ENCODE measurements at places on chromosomes 4 and X.

DNA sequence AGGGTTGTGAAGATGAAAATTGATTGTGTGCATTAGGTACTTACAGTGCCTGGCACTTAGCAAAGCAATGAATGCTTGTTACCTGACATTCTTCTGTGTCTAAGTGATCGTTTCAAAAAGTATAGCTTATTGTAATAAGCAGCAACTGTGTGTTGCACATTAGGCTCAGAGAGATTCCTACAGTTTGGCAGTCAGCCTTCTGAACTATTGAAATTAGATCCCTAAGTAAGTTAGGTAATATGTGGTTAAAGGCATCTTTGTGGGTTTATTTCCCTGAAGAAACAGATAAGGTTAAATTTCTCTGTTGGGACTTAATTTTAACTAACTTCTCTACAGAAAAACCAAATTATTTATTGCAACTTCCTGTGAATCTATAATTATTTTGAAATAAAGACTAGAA is 93.4 kb downstream of the REPS2 start:
- DNase-seq, result no peak

DNA sequence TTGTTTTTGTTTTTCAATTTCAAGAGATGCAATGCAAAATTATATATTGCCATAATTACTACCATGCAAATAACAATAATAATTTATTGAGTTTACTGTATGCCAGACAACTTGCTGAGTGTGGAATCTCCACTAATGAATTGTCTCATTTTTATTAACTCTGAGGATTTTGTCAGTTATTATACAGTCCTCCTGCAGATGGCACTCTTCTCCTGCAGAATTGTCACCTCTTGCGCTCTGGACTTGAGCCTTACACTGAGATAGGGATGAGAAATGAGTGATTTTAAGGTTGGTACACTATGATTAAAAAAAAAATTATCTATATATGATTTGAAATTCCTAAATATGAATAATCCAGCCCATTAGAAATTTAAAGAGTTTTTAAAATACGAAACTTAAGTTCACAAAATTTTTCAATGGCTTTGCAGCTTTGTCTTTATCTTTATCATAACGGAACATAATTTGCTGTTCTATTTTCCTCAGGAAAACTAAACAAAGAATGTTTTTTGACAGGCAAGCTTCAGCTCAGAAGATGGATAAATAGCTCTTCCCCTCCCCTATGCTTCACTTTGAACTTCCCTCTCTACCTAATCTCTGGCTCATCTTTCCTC is 12.7 kb upstream of the PAQR3 start:
- no peak for DNase-seq

DNA sequence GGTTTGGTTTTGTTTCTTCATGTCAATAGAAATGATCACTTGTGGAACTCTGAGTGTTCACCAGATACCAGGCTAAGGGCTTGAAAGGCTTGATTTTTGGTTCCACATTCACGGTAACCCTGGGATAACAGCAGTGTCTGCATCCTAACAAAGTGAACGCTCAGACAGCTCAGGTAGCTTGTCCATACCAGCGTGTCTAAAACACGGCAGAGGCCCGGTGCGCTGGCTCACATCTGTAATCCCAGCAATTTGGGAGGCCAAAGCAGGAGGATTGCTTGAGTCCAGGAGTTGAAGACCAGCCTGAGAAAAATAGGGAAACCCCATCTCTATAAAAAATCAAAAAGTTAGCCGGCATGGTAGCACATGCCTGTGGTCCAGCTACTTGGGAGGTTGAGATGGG is 49.0 kb downstream of the HTRA3 start:
- no peak for DNase-seq

DNA sequence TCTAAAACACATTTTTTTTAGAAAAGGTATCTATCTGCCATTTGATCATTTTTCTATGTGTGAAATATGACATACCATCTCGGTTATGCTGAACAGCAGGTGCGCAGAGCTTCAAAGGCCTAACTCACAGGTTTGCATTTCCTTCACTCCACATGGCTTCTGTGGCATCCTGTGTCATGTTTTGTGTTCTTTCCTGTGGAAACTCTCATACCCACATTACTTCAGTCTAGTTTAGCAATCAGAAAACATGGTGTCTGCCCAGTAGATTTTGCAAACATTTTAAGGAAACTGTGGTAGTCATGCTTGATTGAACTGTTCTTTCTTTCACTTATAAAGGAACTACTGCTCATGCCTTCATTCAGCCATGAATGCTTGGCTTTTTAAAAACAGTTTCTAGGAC is 11.3 kb upstream of the ARAP2 start:
- peak; percentile 35 for DNase-seq

DNA sequence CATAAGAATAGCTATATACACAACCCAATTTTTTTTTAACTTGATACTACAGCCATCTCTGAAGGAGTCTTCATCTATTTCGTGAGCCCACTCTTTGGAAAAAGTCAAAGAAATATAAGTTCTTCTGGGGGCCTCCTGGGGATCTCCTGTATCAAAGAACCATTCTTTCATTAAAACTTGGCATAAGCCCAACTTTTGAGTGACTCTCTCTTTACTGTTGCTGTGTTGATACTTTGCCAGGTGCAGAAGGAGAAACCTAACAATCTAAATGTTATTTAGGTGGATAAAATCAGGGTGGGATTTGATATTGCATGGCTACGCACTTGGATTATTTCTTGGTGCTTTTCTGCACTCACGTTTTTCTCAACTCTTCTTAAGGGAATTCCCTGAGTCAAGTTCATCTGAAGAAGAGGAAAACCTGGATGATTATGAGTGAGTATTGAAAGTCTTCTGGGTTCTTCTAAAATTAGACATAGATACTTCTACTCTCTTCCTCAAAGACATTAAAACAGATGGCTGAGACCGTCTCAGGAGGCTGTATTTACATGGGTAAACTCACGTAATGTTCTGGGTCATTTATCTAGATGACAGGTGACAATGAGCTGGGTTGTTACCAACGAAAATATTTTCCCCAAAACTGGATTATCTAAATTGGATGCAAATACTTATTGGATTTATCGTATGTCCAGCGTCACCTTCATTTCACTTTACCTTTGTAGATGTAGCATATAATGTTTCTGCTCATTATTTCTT is 25.2 kb downstream of the BMX start:
- no peak for DNase-seq

DNA sequence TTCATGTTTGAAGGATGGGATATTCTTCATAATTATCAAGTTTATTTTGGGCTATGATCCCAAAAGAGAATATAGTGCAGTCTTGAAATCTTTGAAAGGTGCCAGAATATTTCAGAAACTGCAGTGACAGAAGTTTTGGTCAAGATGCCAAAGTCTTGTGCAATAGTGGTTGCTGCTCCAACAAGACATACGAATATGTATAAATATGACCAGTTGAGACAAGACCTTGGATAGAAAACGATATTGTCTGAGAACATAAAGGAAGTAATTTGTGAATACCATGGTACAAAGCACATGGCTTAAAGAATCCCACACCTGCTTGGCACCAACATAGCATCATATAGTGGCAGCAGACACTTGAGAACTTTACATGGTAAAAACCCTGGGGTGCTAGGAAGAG is 48.6 kb upstream of the AMELX start:
- no peak for DNase-seq

DNA sequence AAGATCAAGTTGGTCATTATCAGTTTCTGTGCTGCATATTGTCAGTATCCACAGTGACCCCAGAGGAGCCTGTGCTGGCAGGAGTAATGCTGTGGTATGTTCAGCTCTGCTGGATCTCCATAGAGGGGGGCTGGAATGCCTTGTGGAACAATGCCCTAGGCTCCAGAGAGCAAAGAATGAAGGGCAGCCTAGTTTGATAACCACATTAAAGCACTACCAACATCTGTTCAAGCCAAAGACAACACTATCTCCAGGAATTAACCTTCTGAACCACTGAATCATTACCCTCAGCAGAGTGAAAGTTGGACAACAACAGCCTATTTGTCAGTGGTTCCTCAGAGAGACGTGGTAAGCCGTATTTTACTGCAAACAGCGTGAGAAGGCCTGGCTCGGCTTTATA is 192.3 kb upstream of the CXorf66 start:
- no peak for DNase-seq

GRCh38 chr4:113303315-113303714 is 253.9 kb downstream of the ANK2 start:
- no peak for DNase-seq

GRCh38 chrX:130915302-130915701 is 12.3 kb upstream of the ENOX2 start:
- DNase-seq, result no peak

- DNase-seq, result no peak
Observed at GRCh38 chr4:2944586-2945526, 18.4 kb downstream of the NOP14 start.

GRCh38 chrX:100880368-100880767 is 6.2 kb upstream of the NOX1 start:
- DNase-seq, result no peak

GRCh38 chrX:116378961-116379360 is 57.4 kb upstream of the SLC6A14 start:
- DNase-seq, result no peak

DNA sequence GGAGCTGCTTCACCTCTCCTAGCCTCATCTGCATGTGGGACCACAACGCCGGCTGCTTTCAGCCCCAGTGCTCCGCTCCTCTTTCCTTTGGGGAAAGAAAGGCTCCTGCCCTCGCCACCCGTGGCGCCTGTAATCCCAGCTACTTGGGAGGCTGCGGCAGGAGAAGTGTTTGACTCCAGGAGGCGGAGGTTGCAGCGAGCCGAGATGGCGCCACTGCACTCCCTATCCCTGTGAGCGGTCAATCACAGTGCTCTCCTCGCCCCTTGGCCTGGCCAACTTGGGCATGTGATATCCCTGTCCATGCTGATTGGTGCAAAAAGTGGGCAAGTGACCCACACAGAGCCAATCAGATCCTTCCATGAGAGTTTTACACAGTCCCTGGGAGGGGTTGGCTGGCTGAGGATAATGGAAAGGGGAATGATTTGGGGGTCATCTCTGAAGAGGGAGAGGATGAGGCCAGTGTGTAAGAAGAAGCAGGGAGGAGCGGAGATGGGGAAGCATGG is 56.2 kb downstream of the WFS1 start:
- no peak for DNase-seq

DNA sequence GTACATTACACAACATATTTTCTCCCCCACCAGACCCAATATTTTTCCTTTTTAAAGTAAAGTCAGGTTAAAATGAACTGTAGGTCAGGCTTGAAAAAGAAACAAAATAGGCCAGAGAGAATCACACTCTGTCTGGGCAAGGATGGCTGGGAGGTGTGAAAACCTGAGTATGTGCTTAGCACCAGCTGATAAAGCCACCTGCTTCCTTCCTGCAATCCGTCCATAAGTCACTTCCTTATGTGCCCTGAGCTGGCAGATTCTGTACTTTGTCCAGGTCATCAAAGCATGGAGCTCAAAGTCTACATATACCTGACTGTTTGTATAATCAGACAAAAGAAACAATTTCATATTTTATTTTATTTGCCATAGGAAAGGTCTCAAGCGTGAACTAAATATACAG is 37.7 kb downstream of the ANTXR2 start:
- no peak for DNase-seq

DNA sequence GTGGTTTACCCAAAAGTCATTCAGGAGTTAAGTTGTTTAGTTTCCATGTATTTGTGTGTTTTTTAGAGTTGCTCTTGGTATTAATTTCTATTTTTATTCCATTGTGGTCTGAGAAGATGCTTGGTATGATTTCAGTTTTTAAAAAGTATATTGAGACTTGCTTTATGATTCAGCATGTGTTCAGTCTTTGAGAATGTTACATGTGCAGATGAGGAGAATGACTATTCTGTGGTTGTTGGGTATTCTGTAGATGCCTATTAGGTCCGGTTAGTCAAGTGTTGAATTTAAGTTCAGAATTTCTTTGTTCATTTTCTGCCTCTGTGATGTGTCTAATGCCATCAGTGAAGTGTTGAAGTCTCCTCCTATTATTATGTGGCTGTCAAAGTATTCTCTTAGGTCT is 249.4 kb downstream of the ARHGAP10 start:
- no peak for DNase-seq

- no peak for DNase-seq
Observed at GRCh38 chrX:20654596-20655106, 387.9 kb upstream of the RPS6KA3 start.

GRCh38 chr4:26524011-26524410 is 33.7 kb upstream of the CCKAR start:
- DNase-seq, result no peak

- no peak for DNase-seq
Observed at GRCh38 chr4:113537628-113538027, 223.9 kb downstream of the CAMK2D start.

- DNase-seq, result no peak
Observed at GRCh38 chrX:20481632-20482031, 214.9 kb upstream of the RPS6KA3 start.

DNA sequence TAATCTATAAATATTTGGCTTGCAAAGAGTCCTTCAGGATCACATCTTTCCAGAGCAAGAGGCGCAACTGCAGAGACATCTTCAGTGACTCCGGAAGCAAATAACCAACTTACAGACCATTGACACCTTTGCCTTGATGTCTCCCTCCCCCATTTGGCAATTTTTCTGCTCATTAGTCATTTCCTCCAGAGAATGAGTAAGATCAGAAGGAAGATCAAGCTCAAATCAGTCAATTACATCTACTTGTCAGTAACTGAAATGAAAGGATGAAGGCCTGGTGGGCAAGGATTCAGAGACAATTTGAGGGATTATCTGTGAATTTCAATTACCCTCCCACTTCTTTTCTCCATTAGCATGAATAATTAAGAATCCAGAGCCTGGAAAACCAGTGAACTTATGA is 665.6 kb upstream of the CPEB2 start:
- no peak for DNase-seq

DNA sequence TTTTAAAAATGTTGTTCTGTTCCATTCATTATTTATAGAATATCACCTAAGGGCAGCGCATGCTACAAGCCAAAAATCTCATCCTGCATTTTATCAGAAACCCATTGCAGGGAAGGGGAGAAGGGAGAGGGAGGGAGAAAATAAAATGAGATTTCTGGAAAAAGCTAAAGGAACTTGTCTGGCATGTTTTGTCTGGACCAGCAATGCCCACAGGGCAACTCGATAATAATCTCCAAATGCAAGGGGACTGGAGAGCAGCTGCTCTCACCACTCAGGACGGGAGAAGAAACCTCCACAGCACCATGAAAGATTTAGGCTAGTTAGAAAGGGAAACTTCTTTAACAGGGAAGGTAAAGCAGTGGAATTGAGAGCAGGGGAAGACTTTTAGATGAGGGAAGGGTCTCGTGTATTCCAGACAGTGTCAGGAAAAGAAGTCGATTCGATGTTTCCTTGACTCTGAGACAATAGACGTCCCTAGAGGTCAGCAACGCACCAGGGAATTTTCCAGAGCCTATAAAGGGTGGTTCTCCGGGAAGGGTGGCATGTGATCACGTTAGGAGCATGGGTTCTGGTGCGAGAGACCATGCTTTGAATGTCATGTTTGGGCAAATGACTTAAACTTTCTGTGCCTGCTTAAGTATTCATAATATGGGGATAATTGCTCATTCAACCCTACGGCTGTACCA is 132.2 kb upstream of the NDP start:
- DNase-seq, result no peak

- no peak for DNase-seq
Observed at GRCh38 chr4:121824950-121825349, 1.3 kb upstream of the CCNA2 start.

- DNase-seq, result no peak
Observed at GRCh38 chr4:8694651-8695151, 102.1 kb downstream of the CPZ start.

Measured in stimulated activated CD8-positive, alpha-beta memory T cell treated with anti-CD3 and anti-CD28 coated beads, Interleukin-2, amount 100 ng/mL, for 1 hour (primary cell).